ENCODE measurements at places on chromosomes 5 and 9.

- no peak for DNase-seq
Observed at GRCh38 chr5:139389701-139390638, at the start of gene MZB1. TSS of gene MZB1 (minus strand) at chr5:139389913. CDS start at chr5:139389856, 57 bp downstream.

GRCh38 chr9:33304362-33304761, 14.0 kb downstream of the NFX1 start:
- DNase-seq: no peak

DNA sequence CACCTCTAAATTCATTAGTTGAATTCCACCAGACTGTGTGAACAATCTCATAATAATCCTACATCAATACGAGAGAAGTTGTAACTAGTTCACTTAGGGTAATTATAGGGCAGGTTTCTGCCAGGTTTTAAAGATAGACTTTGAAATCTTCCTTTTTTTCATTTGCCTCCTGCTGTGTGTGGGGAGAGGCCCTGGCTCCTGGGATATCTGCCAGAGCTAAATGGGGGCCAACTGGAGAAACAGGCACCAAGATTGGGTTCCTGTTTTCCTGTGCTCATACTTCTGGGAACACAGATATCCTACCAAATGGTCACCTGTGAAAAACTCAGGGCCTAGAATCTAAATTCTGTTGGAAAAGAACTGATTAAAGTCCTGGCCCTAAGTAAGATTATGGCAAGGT, 42.3 kb downstream of the SH3RF2 start:
- DNase-seq: no peak

- no peak for DNase-seq
Observed at GRCh38 chr5:176955895-176956294, 50.7 kb downstream of the UIMC1 start.

GRCh38 chr9:129125478-129125877, 14.3 kb downstream of the PTPA start:
- peak; percentile 46 for DNase-seq

DNA sequence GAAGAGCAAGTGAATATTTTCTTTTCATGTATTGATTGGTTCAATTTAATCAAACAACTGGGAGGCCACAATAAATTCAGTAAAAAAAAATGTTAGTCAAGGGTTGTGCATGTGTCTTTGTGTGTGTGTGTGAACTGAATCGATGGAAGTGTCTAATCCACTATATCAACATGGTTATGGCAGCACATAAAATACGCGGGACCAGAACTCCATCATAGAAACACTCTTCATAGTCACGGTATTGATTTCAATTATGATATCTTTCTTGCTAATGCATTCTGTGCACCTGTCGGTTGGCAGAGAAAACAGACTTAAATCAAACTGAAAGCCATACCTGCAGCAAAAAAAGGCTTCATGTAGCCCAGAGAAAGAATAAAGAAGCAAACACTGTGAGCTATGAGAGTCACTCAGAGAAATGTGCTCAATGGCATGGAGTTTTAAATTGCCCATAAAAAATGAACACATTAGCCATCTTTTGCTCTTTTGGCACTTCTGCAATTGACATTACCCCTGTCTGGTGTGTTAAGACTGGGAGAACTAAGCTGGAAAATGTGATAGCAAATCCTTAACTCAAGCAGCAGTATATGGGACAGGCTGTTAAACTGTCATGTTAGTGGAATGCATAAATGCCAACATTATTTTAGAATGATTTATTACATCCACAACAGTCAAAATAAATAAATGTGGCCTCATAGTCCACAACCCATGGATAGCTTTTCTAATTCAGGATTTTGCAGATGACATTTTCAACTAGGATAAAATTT, 642.4 kb upstream of the C9orf72 start:
- DNase-seq: no peak

DNA sequence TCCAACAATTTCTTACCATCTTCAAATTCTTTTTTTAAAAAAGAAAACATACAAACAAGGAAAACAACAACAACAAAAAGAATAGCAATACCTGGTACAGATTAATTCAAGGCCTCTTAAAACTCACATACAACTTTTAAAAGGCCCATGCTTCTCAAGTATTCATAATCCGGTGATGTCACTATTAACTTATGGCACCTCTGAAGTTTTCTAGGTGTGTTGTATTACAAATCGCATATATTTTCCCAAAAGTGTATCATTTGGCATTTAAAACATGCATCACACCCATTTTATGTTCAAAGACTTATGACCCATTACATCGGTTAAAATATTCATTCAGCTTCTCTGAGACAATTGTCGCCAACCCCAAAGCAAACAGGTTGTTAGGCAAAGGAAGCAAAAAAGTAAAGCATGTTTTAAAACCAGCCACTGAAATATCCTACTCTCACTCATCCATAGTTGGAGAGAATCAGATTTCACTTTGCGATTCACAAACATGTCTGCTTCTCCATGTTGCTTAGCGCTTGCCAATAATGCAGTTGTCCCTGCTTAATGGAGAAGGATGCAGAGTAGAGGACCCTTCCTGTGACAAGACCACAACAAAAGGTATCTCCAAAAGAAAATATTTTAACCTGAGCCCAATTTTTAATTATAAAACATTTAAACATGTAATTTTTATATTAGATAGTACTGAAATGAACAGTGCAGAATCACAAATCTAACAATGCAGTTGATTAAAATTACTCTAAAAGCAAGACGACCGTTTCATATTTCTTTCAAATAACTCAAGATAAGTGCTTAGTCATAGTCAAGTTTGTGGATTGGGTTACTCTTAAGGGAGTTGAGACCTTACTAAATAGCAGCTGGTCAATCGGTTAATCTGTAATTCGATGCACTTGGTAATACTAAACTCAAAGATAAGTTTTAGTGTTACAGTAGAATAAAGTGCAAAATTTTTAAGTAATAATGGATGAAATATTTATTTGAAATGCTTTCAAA, 1.6 kb downstream of the SKP1 start:
- no peak for DNase-seq

DNA sequence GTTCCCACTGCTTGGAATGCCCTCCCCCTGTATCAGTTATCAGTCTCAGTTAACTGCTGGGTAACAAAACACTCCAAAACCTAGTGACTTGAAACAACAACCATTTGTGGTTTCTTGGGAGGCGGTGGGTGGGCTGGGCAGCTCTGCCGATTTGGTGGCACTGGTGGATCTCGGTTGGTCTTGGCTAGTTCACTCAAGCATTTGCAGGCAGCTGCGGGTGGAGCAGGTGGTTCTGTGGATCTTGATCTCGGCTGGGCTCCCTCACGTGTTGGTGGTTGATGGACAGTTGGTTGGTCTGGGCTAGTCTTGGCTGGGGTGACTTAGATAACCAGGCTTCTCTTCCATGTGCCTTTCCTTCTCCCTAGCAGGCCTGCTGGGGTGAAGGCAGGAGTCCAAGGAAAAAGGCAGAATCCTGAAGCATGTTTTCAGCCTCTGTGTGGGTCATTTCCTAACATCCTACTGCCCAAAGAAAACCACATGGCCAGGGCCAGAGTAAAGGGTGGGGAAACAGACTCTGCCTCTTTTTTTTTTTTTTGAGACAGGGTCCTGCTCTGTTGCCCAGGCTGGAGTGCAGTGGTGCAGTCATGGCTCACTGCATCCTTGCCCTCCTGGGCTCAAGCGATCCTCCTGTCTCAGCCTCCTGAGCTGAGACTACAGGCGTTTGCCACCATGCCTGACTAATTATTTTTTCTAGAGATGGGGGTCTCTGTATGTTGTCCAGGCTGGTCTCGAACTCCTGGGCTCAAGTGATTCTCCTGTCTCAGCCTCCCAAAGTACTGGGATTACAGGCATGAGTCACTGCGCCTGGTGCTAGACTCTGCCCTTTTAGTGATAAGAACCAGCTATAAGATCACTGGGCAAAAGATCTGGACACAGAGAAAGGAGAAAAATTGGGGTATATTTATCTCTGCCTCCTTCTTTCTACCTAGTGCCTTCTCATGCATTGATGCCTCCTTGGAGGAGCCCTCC, 183.7 kb downstream of the RGS3 start:
- DNase-seq: no peak

- no peak for DNase-seq
Observed at GRCh38 chr5:113354055-113354454, 80.7 kb downstream of the TSSK1B start.

GRCh38 chr9:34242830-34243229, 64.0 kb downstream of the UBAP1 start:
- no peak for DNase-seq

- no peak for DNase-seq
Observed at GRCh38 chr9:93815135-93815534, 140.0 kb downstream of the BARX1 start.

DNA sequence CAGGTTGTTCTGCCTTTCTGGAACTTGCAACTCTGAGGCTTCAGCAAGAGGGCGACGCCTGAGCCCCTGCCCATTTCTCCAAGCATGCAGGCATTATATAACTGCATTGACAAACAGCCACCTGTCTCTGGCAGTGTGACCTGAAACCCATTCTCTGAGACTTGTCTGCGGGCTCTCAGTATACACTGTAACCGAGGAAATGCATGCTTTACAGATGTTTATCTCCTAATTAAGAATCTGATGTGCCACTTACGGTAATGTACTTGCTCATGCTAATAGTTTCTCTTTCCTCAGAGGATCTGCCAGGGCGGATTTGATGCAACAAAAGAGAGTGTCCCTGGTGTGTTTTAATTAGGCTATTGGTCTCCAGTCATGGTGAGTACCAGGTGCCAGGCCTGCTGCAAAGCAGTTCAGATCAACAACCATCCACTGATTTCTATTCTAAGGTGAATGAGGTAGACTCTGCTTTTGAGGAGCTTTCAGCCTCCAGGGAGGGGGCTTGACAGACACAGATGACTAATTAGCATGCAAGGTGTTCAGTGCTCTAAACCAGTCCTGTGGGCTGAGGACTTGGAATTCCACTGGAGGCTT, 593.7 kb upstream of the KLF4 start:
- DNase-seq: no peak

Data from HCT116 (cell line).